K562 (cell line): ENCODE measurements at places on chromosomes 12 and 14.

- no peak for DNase-seq
Observed at GRCh38 chr14:100104006-100104352, 38.8 kb downstream of the EVL start.

DNA sequence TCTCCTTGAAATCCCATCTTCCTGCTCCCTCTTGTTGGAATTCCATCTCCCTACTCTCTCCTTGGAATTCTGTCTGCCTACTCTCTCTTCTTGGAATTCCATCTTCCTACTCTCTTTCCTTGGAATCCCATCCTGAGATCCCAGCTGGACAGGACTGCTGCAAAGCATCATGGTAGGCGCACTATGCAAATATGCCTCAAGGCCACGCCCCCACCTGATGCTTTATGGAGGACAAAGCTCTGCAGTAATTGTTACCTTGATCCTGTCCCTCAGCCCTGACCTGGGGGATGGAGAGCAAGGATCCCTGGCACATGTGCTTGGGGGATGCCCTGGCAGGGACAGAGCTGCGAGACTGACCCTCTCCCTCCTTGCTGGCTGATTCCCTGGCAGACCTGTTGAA is 185.6 kb downstream of the TBX5 start:
- no peak for DNase-seq

DNA sequence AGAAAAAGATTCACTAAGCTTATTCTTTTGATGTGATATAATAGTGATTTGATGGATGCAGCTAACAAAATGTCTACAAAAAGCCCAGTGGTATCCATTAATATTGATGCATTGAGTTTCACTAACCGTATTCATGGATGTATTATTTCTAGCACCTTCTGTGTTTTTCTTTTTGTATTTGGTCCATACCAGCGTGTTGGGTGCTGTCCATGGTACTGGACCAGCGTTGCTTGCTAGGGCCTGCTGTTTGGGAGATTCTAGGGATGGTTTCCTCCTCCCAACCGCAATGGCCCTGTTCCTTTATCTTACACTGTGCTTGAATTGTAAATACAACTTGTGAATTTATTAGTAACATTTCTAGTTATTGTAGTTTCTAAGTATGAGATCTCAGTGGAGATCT is 31.7 kb downstream of the ANO4 start:
- DNase-seq = peak; percentile 11

DNA sequence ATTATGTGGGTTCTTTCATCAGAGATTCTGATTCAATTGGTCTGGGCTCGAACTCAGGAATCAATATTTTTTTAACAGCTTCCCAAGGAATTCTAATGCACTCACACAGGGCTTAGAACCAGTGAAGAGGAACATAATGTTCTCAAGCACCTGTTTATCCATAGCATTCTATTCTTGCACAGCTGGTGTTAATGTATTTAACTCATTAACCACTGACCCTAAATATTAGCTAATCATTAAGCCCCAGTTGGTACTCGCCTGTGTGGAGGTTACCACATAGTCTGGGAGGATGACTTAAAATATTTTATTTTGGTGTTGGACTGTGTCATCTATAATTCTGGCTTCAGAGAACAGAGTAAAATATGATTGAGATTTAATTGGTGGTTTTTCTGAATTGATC is 45.3 kb downstream of the LRP6 start:
- no peak for DNase-seq

DNA sequence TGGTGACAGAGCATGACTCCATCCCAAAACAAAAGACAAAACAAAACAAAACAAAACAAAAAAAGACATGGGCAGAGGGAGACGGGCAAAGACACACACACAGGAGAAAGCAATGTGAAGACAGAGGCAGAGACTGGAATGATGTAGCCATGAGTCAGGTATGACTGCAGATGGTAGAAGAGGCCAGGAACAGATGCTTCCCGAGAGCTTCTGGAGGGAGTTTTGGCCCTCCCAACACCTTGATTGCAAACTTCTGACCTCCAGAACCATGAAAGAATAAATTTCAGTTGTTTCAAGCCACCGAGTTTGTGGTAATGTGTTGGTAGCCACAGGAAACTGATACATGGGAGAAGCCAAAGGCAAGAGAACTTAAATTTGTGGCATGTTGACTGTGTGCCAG is 27.1 kb downstream of the VWF start:
- DNase-seq = no peak

DNA sequence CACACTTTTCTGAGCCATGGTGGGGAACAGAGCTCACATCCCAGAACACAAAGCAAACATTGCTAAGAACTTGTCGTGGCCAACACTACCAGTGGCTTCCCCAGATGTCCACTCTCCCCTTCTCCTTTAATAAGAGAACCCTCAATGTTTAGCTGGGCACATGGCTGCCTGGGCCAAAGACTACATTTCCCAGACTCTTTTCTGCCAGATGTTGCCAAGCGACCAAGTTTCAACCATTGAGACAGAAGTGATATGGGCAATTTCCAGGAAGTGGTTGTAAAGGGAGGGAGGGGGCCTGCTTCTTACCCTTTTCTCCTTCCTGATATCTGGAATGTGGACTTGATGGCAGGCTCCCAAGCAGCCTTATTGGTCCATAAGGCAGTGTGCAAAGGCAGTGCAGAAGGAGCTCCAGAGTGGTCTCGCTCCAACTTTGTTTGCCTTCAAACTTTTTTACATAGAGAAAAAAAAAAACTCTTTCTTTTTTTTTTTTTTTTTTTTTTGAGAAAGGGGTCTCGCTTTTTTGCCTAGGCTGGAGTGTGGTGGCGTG is 24.9 kb upstream of the JDP2 start:
- DNase-seq = peak; percentile 13

- no peak for DNase-seq
Observed at GRCh38 chr12:46455648-46456352, 83.2 kb upstream of the SLC38A2 start.

DNA sequence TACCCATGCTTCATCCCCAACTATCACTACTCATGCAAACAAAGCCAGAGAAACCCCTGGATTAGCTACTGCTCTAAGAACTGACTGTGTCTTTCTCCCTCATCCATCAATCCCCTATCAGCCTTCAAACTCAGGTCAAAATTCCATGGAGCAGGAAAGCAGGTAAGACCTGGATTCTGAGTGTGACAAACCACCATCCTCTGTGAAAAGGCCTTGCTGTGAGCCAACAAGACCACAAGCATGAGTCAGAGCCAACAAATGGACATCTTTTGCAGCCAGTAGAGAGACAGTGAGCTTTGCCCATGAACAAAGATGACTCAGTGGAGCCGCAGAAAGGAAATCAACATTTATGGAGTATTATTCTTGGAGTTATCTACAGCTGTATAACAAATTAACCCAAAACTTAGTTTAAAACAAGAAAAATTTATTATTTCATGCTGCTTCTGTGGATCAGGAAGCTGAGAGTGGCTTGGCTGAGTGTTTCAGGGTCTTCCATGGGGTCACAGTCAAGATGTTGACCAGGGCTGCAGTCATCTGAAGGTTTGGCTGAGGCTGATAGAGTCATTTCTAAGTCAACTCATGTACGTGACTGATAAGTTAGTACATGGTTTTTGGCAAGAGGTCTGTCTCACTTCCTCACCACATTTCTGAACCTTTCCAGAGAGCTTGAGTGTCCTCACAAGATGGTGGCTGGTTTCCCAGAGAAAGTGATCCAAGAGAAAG is 61.1 kb downstream of the PITPNM2 start:
- peak; percentile 63 for DNase-seq

- DNase-seq = peak; percentile 29
Observed at GRCh38 chr14:24430682-24431568, 1.2 kb downstream of the KHNYN start.

DNA sequence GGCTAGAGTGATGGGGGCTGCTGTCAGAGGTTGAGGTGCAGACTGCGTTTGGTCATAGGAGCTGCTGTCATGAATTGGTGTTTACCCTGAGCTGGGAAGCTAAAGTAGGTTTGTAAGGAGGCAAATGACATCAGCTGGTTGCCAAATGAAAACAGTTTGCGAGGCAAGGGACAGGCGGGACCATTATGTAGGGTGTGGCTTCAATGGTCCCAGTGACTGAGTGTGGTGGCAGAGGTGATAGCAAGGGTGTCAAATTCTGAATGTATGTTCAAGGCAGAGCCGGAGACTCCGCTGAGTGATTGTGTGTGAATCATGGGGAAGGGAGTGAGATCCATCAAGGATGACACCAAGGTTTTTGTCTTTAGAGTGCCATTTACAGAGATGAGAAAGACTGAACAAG is 359.5 kb downstream of the VRK1 start:
- no peak for DNase-seq

- no peak for DNase-seq
Observed at GRCh38 chr12:7171854-7172253, 17.6 kb upstream of the PEX5 start.

DNA sequence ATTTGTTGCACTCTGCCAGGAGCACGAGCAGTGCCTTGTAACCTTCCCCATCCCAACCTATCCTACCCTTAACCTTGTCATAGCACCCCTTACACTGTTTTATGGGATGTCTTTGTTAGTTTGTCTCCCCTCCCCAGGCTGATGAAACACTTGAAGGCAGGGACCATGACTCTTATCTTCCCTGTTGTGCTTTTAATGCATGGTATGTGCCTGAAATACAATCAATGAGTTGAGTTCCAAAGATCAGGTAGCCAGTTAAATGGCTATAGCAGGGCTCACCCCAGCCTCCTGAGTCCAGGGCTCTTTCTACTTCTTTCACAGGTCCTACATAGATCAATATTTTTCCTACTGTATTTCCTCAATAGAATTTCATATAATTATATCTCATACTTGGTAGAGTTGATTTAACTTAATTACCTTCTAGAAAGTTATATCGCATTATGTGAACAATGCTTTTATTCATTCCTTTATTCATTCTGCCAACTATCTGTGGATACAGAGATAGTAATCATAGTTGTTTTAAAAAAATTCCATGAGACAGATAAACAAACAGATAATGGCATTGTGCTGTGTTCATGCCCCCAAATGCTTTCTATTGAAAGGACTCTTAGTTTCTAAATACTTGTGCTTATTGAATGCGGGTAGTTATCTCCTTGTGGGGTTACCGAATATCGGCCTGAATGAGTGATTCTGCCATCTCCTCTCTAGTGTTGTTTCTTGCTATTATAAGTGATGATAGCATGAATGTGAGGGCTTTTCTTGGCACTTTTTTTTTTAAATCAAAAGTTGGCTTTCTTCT is 347.4 kb downstream of the NPAS3 start:
- DNase-seq = no peak

- DNase-seq = no peak
Observed at GRCh38 chr12:83027021-83027723, 340.5 kb downstream of the TMTC2 start.

- DNase-seq = no peak
Observed at GRCh38 chr12:20259786-20260185, 108.6 kb upstream of the PDE3A start.

- DNase-seq = no peak
Observed at GRCh38 chr12:32993404-32993803, 96.8 kb upstream of the PKP2 start.

- DNase-seq = no peak
Observed at GRCh38 chr14:51240804-51241380, 845 bp downstream of the TMX1 start.

- DNase-seq = no peak
Observed at GRCh38 chr12:78916845-78917480, 52.4 kb downstream of the SYT1 start.

GRCh38 chr12:123070267-123071081 is 80.4 kb downstream of the PITPNM2 start:
- DNase-seq = no peak

DNA sequence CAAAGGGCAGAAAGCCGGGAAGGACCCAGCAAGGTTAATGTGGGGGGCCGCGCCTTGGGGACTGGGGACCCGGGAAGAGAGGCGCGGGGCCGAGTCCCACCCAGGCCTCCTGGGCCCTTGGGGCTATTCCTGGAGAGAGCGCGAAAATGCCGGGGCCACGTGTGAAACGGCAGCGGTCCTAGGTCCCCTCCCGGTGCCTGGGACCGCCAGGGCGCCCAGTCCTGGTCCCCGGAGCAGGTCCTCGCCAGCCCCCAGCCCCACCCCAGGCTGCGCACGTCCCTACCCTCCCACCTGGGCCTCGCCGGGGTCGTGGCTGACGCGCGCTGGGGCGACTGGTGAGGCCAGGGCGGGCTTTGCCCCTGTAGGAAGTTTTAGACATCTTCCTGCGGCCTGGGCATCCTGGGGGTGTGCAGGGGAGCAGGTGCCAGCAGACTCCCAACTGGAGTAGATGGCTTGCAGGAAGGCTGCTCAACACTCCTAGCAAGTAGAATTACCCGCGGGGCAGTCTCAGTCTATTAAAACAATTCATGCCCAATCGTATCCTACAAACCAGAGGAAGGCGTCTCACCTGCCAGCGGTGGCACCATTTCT is 708 bp downstream of the FAR2 start:
- DNase-seq = peak; percentile 16

- DNase-seq = no peak
Observed at GRCh38 chr12:115323223-115323905, 639.4 kb upstream of the TBX3 start.

- DNase-seq = peak; percentile 39
Observed at GRCh38 chr12:16347391-16348298, at the start of gene MGST1. Gene MGST1, plus strand, starts transcription at chr12:16347645. Its CDS starts 6,608 bp downstream, at chr12:16354253.

- DNase-seq = no peak
Observed at GRCh38 chr12:25942709-25943108, 15.8 kb upstream of the RASSF8 start.

GRCh38 chr12:83128540-83128939 is 441.8 kb downstream of the TMTC2 start:
- DNase-seq = no peak

DNA sequence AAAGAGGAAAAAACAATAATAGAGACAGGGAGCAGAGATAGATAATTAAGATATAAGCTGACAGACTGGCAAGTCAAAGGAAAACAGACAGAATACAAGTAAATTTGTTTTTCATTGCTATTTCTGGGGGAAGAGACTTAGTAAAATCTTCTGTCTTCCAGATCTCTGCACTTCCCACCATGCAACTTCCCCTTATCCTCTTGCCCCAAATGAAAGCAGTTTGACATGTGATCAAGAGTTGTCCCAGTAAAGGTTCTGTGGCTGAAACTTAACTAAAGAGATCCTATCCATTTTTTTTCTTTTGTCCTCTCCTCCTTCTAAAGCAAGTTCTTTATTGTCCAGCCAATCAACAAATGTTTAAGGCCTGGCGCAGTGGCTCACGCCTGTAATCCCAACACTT is 1.5 kb upstream of the MLF2 start:
- no peak for DNase-seq

DNA sequence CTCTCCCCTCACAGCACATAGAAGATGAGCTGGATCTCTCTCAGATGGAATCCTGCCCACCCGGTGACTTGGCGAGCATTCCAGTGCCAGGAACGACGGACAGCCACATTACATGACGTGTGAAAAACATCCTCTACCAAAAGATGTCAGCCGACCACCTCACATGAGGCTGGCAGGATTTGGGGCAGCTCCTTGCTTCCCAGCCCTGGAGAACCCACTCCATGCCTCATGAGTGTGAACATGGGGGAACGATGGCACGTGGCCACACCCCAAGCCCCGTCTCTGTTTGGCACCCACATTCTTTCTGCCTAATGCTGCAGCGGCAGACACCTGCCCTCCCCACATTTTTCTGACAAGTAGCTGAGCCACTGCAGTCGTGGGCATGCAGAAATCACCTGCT is 202.5 kb downstream of the CALM1 start:
- DNase-seq = no peak
